Colonic mucosa (tissue), 4 donors: ENCODE measurements at places on chromosomes 5 and 9.

DNA sequence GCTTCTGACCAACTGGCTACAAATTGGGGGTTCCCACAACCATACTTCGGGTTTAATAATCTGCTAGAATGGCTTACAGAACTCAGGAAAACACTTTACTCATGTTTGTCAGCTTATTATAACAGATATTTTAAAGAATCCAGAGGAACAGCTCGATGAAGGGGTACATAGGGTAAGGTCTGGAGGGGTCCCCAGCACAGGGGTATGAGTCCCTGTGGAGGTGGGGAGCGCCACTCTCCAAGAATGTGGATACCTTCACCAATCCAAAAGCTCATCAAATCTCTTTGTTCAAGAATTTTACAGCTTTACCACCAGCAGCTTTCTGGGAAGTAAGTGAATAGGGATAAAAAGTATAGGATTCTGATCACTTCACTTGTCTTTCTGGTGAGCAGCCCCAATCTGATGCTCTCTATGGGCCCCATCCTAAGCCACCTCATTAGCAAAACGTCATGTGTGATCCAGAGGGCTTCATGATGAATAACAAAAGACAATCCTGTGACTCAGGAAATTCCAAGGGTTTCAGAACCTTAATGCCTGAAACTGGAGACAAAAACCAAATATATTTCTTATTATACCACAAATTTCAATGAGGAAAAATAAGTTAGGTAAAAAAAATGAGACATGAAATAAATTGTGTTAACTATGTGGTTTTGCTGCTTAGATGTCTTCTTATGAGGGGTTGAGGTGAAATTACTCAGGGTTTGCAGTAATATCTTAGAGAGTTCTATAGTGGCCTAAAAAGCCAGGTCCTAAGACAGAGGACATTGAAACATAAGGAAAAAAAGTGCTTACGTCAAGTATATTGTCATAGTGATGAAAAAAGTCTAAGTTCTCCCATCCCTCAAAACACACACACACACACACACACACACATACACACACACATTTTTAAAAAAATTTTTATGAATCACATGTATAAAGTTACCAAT is 290.5 kb downstream of the ANXA1 start:
- no peak for DNase-seq

DNA sequence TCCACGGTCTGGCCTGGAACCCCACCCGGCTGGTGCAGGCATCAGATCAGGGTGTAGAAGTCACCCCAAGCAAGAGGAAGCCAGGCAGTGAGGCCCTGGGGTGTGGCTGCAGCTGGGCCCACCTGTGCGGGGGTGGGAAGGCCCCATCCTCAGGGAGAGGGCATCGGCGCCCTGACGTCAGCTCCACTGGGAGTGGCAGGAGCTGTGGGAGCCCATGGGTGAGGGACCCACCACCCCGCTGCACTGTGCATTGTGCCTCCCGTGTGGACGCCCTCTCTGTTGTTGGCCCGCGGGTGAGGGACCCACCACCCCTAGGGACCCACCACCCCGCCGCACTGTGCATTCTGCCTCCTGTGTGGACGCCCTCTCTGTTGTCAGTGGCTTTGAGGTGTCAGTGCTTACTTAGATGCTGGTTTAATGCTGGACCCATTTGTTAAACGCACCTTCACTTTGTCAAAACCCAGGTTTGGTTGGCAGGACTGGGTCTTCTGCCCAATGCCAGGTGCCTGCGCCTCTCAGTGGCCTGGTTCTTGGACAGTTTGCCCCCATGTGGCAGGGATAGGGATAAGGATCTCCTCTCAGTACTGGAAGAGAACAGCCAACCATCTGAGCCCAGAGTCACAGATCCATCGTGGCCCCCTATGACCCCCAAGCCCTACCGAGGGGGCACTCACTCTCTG is 6.9 kb upstream of the EXOC3 start:
- DNase-seq, result no peak

DNA sequence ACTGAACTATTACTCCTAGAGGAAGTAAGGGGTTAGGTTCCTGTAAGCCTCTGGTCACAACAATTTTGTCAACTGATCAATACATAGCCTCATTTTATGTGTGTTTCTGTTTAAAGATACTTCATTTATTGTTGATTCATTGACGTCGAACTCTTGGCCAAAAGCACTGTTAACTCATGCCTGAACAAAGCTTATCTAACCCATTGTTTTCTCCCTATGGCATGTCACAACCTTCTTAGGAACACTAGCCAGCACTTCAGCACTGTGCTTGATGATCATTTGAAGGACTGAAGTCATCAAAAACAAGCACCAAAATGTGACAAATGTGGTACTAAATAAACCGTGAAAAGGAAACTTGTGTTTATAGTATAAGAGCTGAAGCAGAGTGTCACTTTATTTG is 13.5 kb downstream of the CNTLN start:
- no peak for DNase-seq

DNA sequence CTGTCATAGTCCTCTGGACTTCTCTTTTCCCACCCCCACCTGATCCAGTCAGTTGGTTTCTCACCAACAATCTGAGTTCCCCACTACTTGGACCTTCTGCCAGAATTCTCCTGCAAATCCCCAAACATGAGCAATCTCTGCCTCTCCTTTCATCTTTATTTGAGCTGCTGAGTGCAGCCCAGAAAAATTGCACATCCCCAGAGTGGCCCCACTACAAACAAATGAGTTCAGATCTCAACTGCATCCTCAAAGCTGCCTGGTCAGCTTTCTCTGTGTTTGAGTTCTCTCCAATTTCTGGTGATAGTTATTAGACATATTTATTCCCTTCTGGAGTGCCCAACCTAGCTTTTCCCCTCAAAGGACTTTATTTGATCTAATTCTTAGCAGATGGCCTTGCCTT is 102.2 kb downstream of the PSAT1 start:
- no peak for DNase-seq

DNA sequence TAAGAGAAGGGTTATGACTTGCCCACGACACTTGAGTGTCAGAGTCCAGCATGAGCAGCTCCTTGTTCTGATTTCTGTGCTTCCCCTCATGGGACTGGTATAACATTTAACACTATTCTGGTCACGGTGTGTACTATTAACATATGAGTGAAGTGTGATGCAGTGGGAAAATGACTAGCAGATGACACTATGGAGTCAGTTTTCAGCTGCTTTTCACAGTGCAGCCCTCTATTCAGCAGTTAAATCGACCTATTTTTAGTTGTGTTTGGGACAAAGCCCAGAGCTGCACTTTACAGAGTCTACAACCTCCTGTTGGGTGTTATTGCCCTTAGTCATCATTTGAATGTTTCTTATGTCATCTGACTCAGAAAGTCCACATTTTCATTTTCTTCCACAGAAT is 59.1 kb downstream of the CHSY3 start:
- DNase-seq, result no peak

DNA sequence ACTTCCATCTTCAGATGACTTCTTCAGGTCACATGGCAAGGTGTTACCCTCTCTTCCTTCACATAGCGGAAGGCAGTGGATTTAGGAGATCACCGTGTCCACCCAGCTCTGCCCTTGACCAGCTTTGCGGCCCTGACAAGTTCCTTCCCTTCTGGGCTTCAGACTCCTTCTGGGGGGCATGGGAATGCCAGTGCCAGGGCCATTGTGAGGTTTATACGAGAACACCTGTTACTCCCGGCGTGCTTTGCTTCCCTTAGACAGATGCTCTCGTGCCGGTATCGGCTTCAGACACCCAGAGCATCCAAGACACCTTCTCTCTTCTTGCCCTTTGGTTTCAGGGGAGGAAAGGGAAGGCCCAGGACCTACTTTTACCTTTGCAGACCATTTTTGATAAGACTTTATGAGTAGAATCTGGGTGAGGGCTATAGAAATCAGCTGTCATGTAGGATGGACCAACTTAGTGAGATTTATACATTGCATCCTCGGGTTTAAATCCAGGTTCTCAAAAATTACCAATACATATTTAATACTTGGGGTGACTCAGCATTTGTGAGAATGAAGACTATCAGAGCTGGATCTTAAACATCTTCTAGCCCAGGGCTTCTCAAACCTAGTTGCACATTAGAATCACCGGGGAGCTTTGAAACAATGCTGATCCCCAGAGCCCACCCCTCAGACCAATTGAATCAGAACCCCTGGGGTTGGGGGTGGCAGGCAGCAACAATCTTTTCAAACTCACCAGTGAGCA is 138.2 kb downstream of the MVB12B start:
- no peak for DNase-seq

GRCh38 chr5:119322948-119323537 is 32.8 kb upstream of the TNFAIP8 start:
- no peak for DNase-seq

DNA sequence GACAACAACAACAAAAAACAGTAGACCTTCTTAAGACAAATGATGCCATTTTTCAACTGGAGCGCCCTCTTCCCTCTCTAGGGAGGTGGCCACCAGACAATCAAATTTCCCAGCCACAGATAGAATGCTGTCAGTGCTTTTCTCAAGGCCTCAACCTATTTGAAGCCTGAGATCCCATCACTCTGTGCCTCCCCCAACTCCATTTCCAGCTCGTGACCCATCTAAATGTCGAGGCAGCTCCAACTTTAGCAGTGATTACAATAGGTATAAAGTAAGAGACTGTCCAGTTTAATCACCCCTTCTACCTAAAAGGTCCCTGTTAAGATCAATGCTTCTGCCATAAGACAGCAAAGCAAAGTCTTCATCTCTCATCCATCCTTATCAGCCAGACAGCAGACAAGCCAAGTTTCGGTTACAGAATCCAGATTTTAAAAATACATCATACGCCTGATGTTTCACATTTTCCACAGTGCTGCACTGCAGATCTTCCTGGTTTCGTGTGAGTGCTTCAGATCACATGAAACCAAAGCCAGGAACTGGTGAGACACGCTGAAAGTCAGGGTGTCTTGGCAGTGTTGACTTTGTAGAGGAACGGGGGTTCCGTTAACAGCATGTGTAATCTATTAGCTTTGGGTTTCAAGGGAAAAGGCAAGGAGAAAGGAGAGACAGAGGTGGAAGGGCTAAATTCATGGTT is 447.8 kb downstream of the ENC1 start:
- DNase-seq, result no peak

- DNase-seq, result no peak
Measured at GRCh38 chr5:96794757-96795156, 13.0 kb downstream of the ERAP1 start.

GRCh38 chr9:15138357-15138686 is 168.7 kb downstream of the TTC39B start:
- DNase-seq, result no peak

DNA sequence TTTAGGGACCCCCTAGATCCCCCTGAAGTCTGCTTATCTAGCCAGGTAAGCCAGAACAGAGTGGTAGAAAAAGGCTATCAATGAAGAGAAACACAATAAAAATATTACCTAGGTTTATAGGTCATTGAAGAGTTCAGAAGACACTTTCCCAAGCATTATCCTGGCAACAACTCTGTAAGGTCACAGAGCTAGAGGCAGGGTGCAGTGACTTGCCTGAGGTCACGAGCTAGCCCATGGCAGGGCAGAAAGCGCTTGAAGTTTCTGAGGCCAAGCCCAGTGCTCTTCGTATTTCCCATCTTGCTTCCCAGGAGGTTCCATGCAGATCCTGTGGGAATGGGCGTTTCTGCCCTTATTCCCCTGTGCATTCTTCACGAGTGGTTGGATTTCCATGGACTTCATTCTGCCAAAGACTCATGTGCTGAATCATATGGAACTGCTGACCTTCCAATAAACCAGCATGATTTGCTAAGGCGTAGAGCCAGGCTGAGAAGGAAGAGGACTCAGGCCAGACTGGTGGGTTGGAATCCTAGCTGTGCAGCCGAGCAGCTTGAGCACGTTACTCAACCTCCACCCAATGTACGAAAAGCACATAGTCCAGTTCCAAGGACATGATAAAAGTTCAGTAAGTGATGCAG is 22.1 kb downstream of the TRMO start:
- no peak for DNase-seq

GRCh38 chr5:148776261-148776660 is 50.1 kb upstream of the ADRB2 start:
- DNase-seq, result no peak

- no peak for DNase-seq
Measured at GRCh38 chr5:9056046-9056445, 489.8 kb downstream of the SEMA5A start.

DNA sequence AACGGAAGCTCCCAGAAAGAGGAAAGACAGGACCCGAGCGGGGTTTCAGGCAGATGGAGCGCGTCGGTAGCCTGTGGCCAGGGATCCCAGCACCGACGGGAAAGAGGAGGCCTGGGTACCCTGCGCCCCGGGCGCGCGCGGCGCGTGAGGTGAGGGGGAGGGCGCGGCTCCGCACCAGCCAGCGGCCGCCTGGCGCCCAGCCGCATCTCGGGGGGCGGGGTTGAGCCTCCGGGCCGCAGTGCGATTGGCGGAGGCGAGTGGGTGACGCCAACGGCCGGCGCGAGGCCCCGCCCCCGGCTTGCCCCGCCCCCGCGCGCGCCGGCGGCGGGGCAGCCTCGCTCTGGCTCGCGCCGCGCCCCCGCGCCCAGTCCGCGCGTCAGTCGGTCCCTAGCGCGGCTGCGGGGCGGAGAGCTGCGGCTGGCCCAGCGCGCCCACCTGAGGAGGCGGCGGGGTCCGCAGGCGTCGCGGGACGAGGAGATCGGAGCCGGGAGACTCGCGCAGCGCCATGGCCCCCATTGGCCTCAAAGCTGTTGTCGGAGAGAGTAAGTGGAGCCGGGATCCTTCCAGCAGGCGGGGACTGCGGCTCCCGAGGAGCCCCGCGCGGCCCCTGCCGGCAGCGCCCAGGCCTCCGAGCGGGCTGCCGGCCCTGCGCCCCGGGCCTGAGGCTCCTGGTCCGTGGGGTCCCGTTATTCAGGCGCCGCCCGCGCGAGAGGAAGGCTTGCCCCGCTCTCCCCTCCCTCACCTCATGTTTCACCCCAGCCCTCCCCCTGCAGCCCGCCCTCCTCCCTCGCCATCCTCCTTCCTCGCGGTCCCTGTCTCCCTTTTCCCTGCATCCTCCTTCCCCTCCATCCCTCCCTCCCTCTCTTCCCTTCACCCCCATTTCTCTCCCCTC is at the start of gene STXBP1:
Gene STXBP1 (plus strand): TSS at position 379 of the 892 bp plus-strand sequence. CDS start 127 bp downstream, at position 506.
- DNase-seq, result peak; percentile 89

- no peak for DNase-seq
Measured at GRCh38 chr9:126630458-126631237, 16.9 kb downstream of the LMX1B start.

GRCh38 chr9:128096616-128097536 is 28.8 kb downstream of the SLC25A25 start:
- DNase-seq, result no peak

GRCh38 chr5:75511435-75512382 is at the start of the genes CERT1 and POLK:
Gene CERT1, minus strand, starts transcription at chr5:75511629. Its CDS starts 422 bp downstream, at chr5:75511207.
Gene POLK, plus strand, starts transcription at chr5:75511891.
- DNase-seq, result peak; percentile 99

DNA sequence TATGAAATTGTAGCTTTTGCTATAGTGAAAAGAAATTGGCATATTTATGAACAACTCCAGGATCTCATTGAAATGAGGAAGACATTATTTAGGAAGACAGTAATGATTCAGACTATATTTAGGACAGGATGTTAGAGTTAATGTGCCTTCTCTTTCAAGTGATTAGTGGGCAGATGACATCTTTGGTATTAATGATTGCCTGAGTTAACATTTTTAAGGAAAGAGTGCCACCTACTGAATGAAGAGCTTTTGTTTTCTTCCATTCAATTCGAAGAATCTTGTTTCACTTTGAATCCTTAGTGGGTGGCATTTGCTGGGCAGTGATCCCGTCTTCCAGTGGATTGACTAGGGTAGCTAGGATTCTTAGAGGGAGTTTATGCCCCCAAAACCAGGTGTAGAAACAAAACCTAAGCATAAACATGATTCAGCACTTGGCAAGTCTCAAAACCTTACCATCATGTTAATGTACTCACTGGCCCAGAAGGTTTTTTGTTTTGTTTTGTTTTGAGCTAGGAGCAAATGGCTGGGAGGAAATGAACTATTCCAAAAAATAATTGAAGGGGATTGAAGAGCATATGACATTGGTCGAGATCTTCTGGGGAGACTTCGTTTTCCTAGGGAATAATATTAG is 23.2 kb downstream of the MAP3K1 start:
- DNase-seq, result no peak

- no peak for DNase-seq
Measured at GRCh38 chr9:87973730-87974292, 522 bp downstream of the CDK20 start.
